Testis (tissue), 5 donors: ENCODE measurements at places on chromosomes 16 and 17. TPM values are rescaled to one million over a fixed set of nuclear protein-coding genes. Genes with fewer than 3 reads are reported as not detected.

The SCNN1B gene
- 0.55 TPM for total RNA-seq

DNA sequence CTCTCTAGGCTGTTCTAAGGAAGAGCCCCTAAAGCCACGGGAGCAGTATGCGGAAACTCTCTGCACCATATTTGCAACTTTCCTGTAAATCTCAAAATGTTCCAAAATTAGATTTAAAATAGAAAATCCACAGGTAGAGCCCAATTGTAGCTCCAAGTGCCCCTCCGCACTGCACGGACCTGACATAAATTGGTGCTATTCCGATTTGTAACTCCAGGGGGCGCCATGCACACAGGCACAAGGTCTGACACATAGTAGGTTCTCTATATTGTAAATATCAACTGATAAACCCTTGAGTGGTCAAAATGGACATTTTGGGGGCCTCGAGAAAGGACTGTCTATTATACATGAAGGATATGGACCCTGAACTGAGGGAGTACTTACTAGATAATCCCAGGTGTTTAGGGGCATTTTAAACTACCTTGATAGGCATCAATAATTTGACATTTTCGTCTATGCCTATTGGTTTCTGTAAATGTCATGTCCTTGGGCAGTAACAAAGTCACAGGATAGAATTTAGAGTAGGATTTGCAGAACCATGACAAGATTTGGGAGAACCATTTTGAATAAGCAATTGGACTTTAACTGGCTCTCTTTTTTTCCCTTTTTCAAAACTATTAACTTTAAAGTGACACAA, 36.6 kb upstream of the TMEM132E start:
- peak; percentile 83 for DNase-seq

GRCh38 chr16:67760956-67761230, 41.8 kb upstream of the GFOD2 start:
- DNase-seq, result no peak

DNA sequence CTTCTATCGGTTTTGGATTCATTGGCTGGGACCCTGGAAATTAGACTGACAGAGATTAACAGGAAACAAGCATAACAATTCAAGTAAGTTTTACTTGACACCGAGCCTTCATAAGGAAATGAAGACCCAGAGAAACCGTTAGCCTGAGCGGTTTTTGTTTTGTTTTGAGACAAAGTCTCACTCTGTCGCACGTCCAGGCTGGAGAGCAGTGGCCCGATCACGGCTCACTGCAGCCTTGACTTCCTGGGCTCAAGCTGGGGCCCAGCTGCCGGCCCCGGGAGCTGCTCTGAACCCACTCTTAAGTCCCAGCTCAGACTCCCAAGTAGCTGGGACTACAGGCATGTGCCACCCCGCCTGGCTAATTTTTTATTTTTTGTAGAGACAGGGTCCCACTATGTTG, 321.3 kb downstream of the SEC14L1 start:
- DNase-seq, result no peak

DNA sequence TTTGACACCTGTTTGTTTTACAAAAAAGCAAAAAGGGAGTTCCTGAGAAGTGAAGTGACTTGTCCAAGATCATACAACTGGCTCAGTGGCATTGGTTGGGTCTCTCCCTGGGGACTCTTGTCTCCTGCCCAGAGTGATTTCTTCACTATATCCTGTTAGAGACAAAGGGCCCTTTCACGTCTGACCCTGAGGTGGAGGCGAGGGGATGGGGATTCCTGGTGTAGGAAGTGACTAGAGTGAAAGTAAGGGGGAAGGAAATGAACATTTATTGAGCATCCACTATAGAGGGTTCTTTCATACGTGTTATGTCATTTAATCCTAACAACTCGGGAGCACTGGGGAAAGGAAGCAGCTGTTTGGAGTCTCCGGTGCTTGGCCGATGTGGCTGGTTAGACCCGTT, 9.0 kb downstream of the ITGB3 start:
- no peak for DNase-seq

DNA sequence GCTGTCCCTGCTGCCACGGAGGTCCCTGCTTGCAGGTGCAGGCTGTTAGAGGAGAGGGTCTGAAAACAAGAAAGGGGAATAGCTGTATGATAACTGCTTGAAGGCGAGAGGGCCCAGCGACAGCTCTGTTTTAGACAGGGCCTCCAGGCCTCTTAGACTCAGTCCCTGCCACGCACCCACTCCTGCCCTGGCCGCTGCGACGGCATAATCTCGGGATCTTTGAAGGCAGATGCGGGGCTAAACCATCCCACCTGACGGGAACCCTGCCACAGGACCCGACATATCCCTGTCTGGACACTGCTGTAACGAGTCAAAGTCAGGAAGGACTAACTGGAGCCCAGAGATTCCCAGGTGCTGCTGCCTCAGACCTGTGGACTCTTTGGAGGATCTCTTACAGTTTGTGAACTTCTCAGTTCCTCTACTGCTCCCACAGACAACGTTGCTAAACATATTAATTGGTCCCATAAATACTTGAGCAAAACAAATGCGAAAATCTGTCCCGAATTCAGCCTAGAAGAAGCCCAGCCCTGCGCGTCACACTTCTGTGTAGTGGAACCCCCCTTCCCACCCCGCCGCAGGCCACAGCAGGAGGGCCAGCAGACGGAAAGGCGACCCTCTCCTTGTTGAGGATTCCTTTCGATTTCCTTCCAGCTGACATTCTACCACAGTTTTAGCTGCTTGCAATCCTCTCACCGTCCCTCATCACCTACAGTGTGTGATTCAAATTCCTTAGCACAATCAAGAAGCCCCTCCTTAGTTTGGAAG, 998 bp upstream of the TMEM11 start:
- DNase-seq, result no peak

DNA sequence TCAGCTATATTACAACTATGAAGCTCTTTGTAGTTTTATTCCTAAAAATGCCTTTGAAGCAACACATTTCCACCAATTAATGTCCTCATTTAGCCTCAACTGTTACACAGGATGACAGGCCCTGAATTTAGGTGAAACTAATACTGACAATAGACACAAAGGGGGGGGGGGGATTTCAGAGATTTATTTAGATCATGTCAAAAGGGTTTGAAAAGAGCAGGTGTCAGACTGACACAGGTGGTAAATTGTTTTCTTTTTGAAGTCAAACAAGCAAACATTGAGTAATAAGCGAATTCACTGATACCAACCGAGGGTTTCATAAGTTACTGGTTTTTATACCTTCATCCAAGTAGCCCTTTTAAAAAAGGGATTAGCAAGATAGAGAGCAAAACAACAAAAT, 40.8 kb downstream of the KANSL1 start:
- no peak for DNase-seq

GRCh38 chr17:14451729-14452191, 150.9 kb downstream of the HS3ST3B1 start:
- DNase-seq, result no peak
